ENCODE measurements at places on chromosomes 1 and 21.

- no peak for DNase-seq
Measured at GRCh38 chr21:28893687-28894086, 99.0 kb downstream of the LTN1 start.

DNA sequence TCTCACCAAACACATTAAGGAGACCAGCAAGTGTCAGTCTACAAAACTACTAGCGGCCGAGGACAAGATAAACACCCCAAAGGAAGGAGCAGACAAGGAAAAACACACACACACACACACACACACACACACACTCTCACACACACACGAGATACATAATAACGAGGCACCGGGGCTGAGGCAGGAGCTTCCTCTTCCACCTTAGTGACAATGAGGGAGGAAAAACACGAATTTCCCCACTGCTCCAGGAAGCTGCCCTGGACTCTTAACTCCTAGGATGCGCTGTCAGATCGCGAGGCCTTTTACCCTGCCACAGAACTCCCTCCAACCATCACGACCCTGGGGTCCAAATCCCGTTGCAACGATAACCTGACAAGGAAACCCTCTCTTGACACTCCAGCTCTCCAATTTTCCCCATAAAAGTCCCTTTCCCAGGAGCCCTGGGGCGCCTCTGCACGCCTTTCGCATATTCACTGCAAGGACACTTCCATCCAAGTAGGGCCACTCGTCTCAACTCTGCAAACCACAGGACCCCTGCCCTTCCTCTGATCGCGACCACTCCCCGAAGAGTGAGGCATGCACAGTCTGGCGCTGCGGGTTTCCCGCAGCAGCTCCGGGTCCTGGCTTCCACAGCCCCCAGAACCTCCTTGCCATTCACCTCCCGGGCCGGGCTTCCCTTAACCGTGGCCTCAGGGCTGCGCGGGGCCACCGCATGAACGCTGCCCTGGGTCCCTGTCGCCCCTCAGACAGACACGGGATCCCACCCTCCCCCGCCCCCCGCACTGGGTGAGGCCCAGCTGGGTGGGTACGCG, 581 bp downstream of the ETV3 start:
- peak; percentile 19 for DNase-seq

DNA sequence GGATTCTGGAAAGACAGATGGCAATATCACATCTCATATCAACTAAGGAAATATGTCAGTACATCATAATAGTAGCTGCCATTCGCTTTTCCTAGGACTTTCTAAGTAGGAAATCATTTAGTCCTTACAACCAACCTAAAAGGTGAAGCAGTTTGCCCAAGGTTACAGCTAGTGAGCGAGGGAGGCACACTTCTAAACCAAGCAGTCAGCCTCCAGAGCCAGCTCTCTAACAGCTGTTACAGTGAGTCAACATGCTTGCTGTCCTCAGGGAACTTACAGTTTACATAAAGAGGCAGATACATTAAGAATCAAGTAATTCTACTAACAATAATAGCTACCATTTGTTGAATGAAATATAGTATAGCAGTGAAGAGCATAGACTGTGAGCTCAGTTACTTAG, 57.1 kb downstream of the GIPC2 start:
- DNase-seq: no peak

GRCh38 chr1:108130794-108131193, 69.3 kb downstream of the SLC25A24 start:
- DNase-seq: no peak

- no peak for DNase-seq
Measured at GRCh38 chr1:118783095-118783758, 204.9 kb downstream of the TBX15 start.

DNA sequence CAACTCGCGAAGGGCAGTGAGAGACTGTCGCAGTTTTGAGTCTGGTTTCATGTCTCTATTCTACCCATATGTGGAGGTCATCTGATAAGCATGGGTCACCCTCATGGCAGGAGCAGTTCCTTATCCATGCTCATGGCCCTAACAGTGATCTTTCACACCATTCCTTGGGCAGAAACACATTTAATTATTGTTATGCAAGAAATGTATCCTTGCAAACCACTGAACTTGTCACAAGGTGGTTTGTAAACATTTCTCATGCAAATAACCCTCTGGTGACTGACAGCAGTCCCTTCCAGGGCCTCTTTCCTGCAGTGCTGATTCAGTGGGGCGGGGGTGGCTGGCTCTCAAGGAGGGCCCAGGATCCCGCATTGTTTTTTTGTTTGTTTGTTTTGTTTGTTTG, 421.4 kb upstream of the RUNX1 start:
- DNase-seq: no peak

GRCh38 chr1:109659145-109659544, 3.2 kb downstream of the GSTM4 start:
- no peak for DNase-seq

GRCh38 chr1:79497193-79497773, 490.8 kb upstream of the ADGRL4 start:
- DNase-seq: no peak

GRCh38 chr1:173865468-173866164, 2.2 kb downstream of the GAS5 start:
- DNase-seq: no peak
